ENCODE measurements at places on chromosomes 6 and 20.

GRCh38 chr20:35059612-35060011 is 33.0 kb downstream of the TRPC4AP start:
- DNase-seq = no peak

- DNase-seq = no peak
Observed at GRCh38 chr6:53325785-53326184, 23.0 kb downstream of the ELOVL5 start.

GRCh38 chr6:32195652-32195901 is 3.1 kb upstream of the GPSM3 start:
- DNase-seq = peak; percentile 100

- no peak for DNase-seq
Observed at GRCh38 chr6:98794307-98794842, 40.0 kb upstream of the POU3F2 start.

DNA sequence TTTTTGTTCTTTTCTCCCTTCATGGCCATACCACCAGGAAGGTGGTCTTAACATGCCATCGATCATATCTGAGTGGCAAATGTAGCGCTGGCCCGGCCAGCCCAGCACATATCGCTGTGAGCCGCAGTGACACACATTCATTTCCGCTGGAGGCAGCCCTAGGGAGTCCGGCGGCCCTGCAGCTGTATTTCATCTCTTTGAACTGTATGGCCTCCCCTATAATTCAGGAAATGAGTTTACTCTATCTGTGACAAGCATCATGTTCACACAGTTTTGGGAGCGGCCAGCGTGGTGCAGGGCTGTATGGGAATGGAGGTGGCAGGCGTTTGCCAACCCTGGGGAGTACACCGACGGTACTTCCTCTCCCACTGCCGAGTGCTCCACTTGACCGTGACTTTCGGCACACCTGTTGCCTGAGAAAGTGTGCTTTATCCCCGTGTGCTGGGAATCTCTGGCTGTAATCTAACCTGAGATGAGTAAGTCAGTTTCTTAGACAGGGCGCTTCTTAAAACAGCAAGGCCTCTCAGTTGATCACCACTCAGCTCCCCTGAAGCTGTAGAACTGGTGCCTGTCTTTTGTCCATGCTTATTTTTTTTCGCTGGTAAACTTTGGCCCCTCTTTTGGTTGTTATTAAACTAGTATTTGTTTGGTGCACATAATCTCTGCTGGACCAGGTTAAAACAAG is 257.1 kb upstream of the TAB2 start:
- no peak for DNase-seq

DNA sequence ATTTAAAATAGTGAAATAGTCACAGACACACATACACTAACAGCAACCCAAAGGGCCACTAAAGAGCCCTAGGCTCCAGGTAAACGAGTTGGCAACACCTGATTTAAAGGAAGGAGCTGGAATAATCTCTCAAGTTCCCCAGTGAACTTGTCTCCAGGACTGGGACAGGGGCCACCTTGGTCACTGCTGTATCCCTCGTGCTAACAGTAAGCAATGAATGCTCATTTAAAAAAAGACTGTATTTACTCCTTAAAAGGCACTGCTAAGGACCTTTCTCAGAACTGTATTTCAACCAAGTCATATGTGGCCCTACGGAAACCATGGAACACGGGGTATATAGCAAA is 1.3 kb downstream of the DIDO1 start:
- no peak for DNase-seq

- DNase-seq = no peak
Observed at GRCh38 chr6:128759901-128760300, 123.0 kb upstream of the LAMA2 start.

DNA sequence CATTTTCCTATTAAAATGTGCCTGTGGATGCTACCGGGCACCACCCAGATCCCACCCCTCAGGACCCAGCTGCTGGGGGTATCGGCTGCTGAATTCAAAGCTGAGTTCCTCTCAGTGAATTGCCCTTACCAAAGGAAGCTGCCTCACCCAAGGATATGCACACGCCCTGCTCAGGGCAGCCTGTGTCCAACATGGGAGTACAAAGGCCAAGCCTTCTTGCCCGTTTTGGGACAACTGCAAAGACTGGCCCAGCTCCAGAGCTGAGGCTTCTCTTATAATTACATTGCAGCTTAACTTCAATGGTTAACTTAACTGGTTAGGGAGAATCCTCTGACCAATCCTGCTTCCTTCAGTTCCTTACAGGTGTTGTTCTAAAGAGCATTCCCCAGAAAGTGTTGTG is 19.8 kb upstream of the FANCE start:
- no peak for DNase-seq

DNA sequence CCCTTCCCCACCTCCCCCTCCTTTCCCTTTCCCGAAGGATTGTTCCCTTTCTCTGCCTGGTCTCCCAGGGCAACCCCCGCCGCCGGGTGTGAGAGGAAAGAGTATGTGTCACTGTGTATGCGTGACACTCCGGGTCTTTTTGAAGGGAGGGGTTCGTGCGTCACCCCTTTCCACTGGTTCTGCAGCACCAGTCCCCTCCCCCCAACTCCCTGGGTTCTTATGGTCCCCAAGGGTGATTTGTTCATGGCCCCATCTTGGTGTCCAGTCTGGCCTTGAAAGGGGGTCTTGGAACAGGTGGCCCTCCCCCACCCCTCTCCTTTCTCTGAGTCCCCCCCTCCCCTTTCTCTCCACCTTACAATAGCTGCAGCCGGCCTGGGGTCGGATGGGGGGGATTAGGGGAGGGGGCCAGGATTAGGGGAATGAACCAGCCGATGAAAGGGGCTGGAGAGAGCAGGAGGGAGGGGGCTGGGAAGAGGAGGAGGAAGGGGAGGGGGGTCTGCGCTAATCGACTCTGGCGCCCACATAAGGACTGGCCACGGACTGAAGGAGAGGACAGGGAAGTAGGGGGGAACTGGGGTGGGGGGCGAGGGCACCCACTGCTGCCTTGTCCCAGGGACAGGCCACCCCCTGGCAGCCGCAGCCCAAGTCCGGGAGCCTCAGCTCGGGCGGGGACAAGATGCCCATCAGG is 1.3 kb upstream of the RING1 start:
- DNase-seq = peak; percentile 36

DNA sequence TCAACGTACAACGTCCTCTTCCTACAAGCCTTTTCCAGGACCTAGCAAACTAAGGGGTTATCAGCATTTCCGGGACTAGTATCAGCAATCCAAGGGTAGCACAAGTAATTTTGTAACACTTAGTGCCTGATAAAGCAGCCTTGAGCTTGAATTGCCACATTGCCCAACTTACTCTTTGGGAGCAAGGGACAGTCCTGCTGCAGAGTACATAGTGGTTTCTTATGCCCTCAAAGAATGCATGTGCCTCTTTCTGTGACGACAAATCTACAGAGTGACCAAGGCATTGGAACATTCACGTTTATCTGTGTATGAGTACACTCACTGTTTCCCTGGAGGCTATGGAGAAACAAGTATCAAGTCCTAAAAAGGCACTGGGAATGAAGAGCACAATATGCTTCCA is 3.2 kb upstream of the ID4 start:
- DNase-seq = no peak

DNA sequence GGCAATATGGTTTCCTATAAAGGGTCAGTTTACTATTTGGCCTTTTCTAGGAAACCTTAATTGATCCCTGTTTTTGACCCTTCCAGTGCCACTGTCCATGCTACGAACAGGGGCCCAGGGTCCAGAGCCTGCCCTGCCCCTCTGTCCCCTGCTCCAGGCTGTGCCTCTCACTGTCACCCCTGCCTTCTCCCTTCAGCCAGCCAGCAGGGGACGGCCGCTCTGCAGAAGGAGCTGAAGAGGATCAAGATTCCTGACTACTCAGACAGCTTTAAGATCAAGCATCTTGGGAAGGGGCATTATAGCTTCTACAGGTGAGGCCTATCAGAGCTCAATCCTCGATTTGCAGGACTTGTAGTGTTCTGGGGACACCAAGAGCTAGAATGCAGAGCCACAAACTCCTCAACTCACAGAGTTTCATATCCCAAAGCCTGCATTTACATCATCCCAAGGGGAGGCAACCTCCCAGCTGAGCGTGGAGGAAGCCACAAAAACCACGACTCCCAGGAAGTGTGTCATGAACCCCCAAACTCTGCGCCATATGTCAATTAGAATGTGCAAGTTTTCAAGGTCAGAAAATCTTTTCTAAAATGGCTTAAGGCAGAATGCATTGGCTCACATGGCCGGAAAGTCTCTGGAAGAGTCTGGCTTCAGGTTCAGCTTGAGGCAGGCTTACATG is 3.6 kb downstream of the BPI start:
- no peak for DNase-seq

DNA sequence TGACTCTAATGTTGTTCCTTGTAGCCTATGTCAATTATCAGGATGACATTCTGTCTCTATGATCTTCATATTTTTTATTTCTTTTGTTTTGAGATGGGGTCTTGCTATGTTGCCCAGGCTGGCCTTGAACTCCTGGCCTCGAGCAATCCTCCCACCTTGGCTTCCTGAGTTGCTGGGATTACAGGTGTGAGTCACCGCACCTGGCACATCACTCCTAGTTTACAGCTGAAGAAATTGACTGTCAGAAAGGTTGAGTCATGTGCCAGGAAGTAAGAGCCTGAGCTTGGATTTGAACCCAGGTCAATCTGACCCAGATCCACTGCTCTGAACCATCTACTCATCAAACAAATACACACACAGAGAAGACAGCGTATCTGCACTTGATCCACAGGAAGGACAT is 14.4 kb downstream of the PPP1R3G start:
- DNase-seq = no peak

- no peak for DNase-seq
Observed at GRCh38 chr6:37826188-37826587, 6.7 kb downstream of the ZFAND3 start.

- DNase-seq = no peak
Observed at GRCh38 chr20:57806975-57807374, 97.2 kb upstream of the PMEPA1 start.

DNA sequence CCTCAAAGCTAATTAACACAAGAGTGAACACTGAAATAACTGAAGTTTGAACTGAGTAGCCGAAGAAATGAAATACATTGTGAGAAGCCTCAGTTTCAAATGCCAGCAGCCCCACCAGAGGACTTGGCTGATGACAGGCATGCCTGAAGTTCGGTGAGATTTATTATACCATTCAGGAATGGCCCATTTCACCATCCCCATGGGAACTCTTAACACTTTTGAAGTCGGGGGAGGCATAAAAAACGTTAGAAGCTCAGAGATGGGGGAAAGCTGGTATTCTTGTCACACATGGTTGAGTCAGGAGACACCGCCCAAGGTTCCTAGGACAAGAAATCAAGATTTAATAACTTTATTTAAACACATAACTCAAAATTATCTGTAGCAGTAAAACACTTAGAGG is 17.6 kb upstream of the SLC22A3 start:
- no peak for DNase-seq

GRCh38 chr20:32443386-32443974 is 85.3 kb downstream of the ASXL1 start:
- DNase-seq = no peak

GRCh38 chr6:13053006-13053461 is 275.3 kb downstream of the TBC1D7 start:
- no peak for DNase-seq

GRCh38 chr6:100833972-100834574 is 47.1 kb downstream of the ASCC3 start:
- no peak for DNase-seq

- DNase-seq = no peak
Observed at GRCh38 chr20:51184289-51184688, 161.4 kb upstream of the KCNG1 start.

DNA sequence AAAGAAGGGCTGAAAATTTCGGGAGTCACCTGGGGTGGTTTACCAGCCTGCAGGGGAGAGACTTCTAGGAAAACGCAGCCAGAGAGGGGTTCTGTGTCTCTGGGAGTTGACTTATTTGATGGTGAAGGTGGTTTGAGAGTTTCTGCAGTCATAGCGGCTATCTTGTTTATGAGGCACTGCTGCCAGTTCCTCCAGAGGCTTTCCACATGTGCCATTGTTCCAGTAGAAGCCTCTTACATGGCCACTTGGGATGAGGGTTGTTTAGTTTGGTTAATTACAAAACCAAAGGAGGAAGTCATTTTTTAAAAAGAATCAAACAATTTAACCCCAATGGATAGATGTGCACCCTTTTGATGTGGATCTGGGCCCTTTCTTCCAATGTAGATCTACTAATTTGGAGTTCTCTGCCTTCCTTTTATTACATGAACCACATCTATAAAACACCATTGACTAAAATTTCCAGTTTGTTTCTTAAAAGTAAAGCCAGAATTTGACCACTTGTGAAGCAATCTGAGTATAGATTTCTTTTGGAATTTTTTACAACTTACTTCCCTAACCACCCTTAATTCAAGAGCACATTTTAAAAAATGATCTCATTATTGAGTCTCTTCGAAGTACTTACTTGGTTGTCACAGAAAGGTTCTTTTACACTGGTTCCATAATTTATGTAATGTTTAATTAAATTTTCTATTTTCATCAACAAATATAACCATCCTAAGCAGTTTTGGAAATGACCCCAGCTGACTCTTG is 97.6 kb downstream of the TCP11 start:
- DNase-seq = no peak

DNA sequence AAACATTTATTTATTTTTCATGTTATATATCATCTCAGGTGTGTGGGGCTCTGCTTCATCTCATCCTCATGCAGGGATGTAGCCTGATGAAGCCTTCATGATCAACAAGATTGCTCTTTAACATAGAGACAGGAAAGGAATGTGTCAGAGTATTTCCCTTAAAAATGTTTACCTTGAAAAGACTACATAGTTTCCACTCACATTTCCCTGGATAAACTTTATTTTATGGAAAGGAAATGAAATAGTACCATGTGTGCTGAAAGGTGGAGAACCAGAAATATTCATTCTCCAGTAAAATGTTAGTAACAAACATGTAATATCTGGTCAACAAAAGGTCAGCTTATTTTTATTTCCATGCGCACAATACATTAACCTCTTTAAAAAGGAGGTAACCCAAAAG is 155.8 kb downstream of the GRM1 start:
- DNase-seq = no peak

- no peak for DNase-seq
Observed at GRCh38 chr6:151498327-151498726, 4.5 kb downstream of the CCDC170 start.

DNA sequence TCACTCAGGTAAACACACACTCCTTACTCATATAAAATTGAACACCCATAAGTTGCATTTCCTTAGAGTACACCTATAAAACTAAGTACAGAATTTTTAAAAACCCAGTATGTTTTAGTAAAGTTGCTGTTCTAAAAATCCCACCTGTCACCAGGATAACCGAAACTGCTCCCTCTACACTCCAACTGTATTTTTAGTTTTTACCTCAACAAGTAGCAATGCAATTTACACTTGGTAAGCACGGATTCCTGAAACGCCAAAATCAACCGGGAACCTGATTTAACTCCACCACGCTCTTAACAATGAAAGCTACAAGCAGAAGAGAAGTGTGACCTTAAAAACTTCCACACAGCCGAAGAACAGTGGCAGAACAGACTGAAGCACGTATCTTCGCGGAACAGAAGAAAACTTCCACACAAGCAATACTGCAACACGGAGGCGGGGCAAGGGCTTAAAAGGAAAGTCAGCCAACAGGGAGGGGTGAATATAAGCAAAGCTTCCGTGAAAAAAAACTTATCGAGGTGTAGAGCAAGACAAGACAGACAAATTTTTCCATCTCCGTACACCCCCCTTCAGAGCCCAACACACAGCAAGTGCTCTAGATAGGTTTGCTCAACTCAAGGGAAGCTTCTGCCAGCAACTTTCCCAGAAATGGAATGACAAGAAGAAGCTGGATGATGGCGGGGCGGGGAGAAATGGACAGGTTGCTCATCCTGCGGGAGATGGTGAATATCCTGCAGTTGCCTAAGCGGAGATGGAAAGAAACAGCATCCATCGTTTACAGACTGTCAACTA is 1.4 kb downstream of the STAU1 start:
- DNase-seq = peak; percentile 7

GRCh38 chr20:42179768-42180167 is 561.6 kb upstream of the CHD6 start:
- DNase-seq = no peak

Data from hypothalamus (tissue), 51 donors.